Hepatocyte (in vitro differentiated cells): ENCODE measurements at places on chromosomes 13 and 19. TPM values are rescaled to one million over a fixed set of nuclear protein-coding genes. Genes with fewer than 3 reads are reported as not detected.
A peak's percentile ranks its signal among the peaks of the same experiment; 100 is the strongest.

- peak; percentile 98 for DNase-seq
- H3K27me3 ChIP-seq, result no peaks in the 10 kb centered on the region
- peak within 1 kb of the TSS; percentile 99 for H3K27ac ChIP-seq
- H3K4me1 ChIP-seq, result peaks cover 29% of the 10 kb centered on the region
- H3K4me3 ChIP-seq, result peak within 1 kb of the TSS; percentile 82
- no peaks in the 10 kb centered on the region for H3K36me3 ChIP-seq
Observed at GRCh38 chr19:48872182-48872883, at the start of gene PPP1R15A. TSS of gene PPP1R15A (plus strand) at chr19:48872421. CDS start at chr19:48873234, 813 bp downstream.

DNA sequence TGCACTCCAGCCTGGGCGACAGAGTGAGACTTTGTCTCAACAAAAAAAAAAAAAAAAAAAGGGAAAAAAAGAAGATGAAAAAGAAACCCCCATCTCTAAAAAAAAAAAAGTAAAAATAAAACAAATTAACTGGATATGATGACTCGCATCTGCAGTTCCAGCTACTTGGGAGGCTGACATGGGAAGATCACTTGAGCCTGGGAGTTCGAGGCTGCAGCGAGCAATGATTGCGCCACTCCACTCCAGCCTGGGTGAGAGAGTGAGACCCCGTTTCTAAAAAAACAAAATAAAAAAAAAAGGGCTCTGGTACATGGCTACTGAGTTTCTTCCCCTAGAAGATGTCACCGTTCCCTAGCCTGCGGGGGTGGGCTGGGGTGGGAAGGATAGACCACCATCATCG, 2.4 kb upstream of the CATSPERG start:
- H3K4me3 ChIP-seq, result no peak overlapping the region
- no peak for DNase-seq
- H3K4me1 ChIP-seq, result peaks cover 6% of the 10 kb centered on the region
- H3K27ac ChIP-seq, result no peak overlapping the region

Gene LYL1
- 0.36 and 0.47 TPM in 2 replicates for total RNA-seq

Gene HDGFL2
- 34.8 and 50.3 TPM in 2 replicates for total RNA-seq

DNA sequence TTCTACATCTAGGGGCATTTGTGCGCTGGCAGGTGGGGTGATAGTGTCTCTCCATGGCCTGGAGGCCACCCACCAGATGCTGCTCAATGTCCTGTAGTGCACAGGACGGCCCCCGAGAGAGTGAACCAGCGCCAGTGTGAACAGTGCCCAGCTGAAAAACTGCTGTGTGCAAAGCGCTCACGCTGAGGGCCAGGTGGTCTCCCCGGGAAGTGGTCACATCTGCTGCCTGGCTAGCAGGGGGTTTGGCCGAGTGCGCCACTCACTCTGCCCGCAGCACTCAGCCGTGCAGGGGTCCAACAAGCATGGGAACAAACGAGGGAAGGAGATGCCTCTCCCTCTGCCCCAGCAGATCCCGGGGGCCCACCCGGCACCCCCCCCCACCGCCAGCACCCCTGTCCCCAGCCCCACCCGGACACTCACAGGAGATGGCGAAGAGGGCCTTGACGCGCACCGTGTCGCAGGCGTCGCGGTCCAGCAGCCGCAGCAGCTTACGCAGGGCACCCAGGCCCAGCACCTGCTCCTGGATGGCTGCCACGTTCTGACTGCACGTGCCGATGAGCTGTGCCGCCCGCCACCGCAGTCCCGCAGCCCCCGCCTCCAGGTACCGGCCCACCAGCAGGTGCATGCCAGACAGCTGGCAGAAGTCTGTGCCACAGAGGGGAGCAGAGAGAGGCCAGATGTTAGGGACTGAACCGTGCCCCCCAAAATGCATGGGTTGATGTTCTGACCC, 5.8 kb downstream of the HSPBP1 start:
- DNase-seq, result no peak
- peaks cover 4% of the 10 kb centered on the region for H3K4me1 ChIP-seq
- no peak overlapping the region for H3K4me3 ChIP-seq
- no peak overlapping the region for H3K27ac ChIP-seq

Gene BABAM1
- total RNA-seq, result 63.8 and 71.4 TPM in 2 replicates

GRCh38 chr13:105338773-105339172, 1196.7 kb downstream of the EFNB2 start:
- H3K4me1 ChIP-seq, result no peaks in the 10 kb centered on the region
- no peak overlapping the region for H3K27ac ChIP-seq
- DNase-seq, result no peak
- no peaks in the 10 kb centered on the region for H3K27me3 ChIP-seq
- H3K36me3 ChIP-seq, result no peaks in the 10 kb centered on the region
- H3K4me3 ChIP-seq, result no peak overlapping the region

- H3K36me3 ChIP-seq, result no peaks in the 10 kb centered on the region
- H3K4me1 ChIP-seq, result peaks cover 3% of the 10 kb centered on the region
- no peak for DNase-seq
- H3K27ac ChIP-seq, result no peak overlapping the region
Observed at GRCh38 chr13:108033800-108034707, 181.3 kb downstream of the LIG4 start.

Gene ZNF738
- total RNA-seq, result 18.4 and 28.4 TPM in 2 replicates

GRCh38 chr13:48636550-48636949, 17.2 kb upstream of the CYSLTR2 start:
- H3K27ac ChIP-seq, result no peak overlapping the region
- H3K4me3 ChIP-seq, result no peak overlapping the region
- no peak for DNase-seq

DNA sequence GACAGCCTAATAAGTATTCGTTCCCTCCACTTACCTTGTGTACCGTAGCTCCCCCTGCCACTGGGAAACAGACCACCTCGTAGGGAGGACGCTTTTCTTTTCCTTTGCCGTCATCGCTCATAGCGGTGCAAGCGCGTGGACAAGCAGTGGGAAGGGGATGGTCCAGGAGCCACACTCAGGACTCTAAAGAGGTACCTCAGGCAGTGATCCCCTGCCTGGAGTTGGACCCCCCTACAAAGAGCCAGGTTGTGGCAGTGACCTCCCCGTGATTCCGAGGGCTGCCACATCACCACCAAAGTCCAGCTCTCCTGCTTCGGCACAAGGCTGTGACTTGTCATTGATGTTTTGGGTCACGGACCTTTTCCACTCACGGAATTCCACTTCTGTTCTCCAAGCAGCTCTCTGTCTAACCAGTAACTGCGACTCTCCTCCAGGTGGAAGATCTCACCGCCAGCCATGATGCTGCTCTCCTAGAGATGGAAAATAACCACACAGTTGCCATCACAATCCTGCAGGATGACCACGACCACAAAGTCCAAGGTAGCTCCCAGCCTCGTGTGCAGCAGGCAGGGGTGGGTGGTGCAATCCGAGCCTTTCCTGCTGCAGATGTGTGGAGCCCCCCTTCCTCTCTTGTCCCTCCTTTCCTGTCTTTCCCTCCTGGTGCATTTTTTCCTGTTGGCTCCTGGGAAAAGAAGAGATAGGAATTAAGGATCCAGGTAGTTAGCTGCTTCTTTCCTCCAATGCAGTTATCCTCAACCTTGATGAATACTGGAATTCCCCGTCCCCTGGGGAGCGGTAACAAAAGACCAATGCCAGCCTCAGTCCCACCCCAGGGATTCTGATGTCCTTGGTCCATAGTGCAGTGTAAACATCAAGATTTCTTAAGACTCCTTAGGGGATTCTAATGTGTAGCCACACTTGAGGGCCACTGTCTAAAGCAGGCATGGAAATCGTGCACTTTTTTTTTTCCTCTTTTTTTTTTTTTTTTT, 107.7 kb downstream of the SLC7A1 start:
- H3K4me1 ChIP-seq, result no peaks in the 10 kb centered on the region
- no peaks in the 10 kb centered on the region for H3K36me3 ChIP-seq
- no peaks in the 10 kb centered on the region for H3K27me3 ChIP-seq
- no peak for DNase-seq
- no peak overlapping the region for H3K27ac ChIP-seq

Gene MISP3
- total RNA-seq, result 3.7 and 4.9 TPM in 2 replicates

DNA sequence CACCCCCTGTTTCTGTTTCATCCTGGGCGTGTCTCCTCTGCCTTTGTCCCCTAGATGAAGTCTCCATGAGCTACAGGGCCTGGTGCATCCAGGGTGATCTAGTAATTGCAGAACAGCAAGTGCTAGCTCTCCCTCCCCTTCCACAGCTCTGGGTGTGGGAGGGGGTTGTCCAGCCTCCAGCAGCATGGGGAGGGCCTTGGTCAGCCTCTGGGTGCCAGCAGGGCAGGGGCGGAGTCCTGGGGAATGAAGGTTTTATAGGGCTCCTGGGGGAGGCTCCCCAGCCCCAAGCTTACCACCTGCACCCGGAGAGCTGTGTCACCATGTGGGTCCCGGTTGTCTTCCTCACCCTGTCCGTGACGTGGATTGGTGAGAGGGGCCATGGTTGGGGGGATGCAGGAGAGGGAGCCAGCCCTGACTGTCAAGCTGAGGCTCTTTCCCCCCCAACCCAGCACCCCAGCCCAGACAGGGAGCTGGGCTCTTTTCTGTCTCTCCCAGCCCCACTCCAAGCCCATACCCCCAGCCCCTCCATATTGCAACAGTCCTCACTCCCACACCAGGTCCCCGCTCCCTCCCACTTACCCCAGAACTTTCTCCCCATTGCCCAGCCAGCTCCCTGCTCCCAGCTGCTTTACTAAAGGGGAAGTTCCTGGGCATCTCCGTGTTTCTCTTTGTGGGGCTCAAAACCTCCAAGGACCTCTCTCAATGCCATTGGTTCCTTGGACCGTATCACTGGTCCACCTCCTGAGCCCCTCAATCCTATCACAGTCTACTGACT, at the start of gene KLK3:
Gene KLK3, plus strand, starts transcription at position 280 of the 775 bp plus-strand sequence. Its CDS starts 41 bp downstream, at position 321.
- no peak within 1 kb of the TSS for H3K27ac ChIP-seq
- H3K36me3 ChIP-seq, result no peaks in the 10 kb centered on the region
- no peaks in the 10 kb centered on the region for H3K4me1 ChIP-seq
- H3K4me3 ChIP-seq, result no peak within 1 kb of the TSS
- no peak for DNase-seq

DNA sequence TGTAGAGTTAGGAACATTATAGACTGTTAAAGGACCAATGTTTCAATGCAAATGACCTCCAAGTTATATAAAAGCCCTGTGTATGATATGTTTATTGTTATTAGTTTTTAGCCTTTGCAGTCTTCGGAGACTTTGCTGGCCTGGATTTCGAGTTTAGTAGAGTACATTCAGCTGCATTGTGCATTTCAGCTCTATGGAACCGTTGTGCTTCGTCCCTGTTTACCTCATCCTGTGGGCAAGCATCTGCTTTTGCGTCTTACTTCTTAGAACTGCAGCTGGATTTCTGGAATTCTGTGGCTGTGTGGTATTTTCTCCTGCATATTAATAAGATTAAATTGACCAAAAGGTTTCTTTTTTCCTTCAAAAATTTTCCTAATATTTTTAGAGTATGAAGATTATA, 138.6 kb downstream of the KCNRG start:
- H3K27ac ChIP-seq, result peak overlapping the region; percentile 8
- H3K36me3 ChIP-seq, result no peaks in the 10 kb centered on the region
- H3K4me3 ChIP-seq, result no peak overlapping the region
- no peak for DNase-seq
- H3K27me3 ChIP-seq, result no peaks in the 10 kb centered on the region

- H3K4me3 ChIP-seq, result no peak overlapping the region
- no peaks in the 10 kb centered on the region for H3K27me3 ChIP-seq
- DNase-seq, result no peak
- H3K36me3 ChIP-seq, result no peaks in the 10 kb centered on the region
Observed at GRCh38 chr13:30789166-30789862, 54.0 kb downstream of the ALOX5AP start.

DNA sequence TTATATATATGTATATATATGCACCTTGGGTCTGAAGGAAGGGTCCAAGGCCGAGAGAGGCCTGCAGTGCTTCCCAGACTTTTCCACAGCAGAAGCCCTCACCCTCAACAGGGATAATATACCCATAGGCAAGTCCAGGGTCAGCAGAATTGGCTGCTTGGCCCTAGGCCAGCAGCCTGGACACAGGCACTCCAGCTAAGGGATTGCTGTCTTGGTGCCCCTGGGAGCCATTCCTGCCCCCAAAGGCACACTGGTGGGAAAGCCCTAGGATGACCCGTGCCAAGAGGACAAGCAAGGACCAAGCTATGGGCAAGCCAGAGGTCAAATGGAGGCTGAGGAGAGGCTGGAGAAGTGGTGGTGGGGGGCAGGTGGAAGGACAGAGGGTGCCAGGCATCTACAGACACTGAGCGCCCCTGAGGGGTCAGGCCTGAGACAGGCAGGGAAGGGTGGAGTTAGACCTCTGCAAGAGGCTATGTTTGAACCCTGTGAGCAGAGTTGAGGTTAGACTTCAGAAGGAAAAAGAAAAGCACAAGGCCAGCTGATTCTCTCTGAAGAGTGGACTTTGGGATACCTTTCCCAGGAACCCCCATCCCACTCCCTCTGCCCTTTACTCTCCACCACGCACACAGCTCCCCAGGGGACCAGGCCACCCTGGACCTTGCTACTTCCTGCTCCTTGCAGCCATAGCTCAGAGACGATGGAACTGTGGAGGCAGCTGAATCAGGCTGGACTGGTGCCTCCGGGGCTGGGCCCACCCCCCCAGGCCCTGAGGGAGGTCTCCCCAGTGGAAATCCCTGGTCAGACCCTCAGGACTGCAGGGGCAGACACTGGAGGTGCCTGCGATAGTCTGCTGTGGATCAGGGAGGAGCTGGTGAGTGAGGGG, at the start of gene ERICH4:
Gene ERICH4, plus strand, starts transcription at position 684 of the 883 bp plus-strand sequence. Its CDS starts 14 bp downstream, at position 698.
- H3K27ac ChIP-seq, result peak within 1 kb of the TSS; percentile 51
- H3K4me3 ChIP-seq, result no peak within 1 kb of the TSS
- no peaks in the 10 kb centered on the region for H3K4me1 ChIP-seq
- no peak for DNase-seq
- peaks cover 1% of the 10 kb centered on the region for H3K27me3 ChIP-seq

Gene DYRK1B
- 10.5 and 12.2 TPM in 2 replicates for total RNA-seq

- peak overlapping the region; percentile 86 for H3K27ac ChIP-seq
- no peaks in the 10 kb centered on the region for H3K36me3 ChIP-seq
- H3K4me3 ChIP-seq, result no peak overlapping the region
- peaks cover 19% of the 10 kb centered on the region for H3K4me1 ChIP-seq
Observed at GRCh38 chr19:16316506-16316882, 8.1 kb upstream of the KLF2 start.

Gene RPS19
- 740 and 840 TPM in 2 replicates for total RNA-seq

GRCh38 chr19:39347332-39348164, 5.3 kb downstream of the SAMD4B start:
- H3K4me1 ChIP-seq, result peaks cover 7% of the 10 kb centered on the region
- no peak overlapping the region for H3K27ac ChIP-seq
- no peak overlapping the region for H3K4me3 ChIP-seq
- H3K27me3 ChIP-seq, result no peaks in the 10 kb centered on the region
- no peaks in the 10 kb centered on the region for H3K36me3 ChIP-seq

Gene REEP6
- 80.8 and 88.9 TPM in 2 replicates for total RNA-seq

Gene ERICH6B
- total RNA-seq, result not detected in 2 replicates

GRCh38 chr13:47545201-47546024, 455.7 kb downstream of the SUCLA2 start:
- no peaks in the 10 kb centered on the region for H3K36me3 ChIP-seq
- peaks cover 6% of the 10 kb centered on the region for H3K4me1 ChIP-seq
- no peak overlapping the region for H3K4me3 ChIP-seq

DNA sequence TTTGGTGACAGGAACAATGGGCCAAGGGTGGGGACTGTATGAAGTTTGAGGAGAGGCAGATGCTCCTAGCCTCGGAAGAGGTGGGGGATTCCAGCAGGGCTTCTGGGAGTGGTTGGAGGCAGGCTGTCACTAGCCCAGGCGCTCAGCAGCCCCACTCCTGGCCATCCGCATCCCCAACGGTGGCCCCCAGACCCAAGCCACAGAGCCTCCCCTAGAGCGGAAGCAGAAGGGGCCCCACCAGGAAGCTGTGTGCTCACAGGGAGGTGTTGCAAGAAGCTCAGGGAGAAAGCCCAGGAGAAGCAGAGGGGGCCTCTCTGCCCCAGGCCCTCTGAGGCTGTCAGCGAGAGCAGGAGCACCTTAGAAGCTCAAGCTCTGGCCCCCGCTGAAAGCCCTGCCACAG, 8.3 kb downstream of the PRAM1 start:
- no peaks in the 10 kb centered on the region for H3K36me3 ChIP-seq
- DNase-seq, result no peak
- no peak overlapping the region for H3K27ac ChIP-seq
- H3K27me3 ChIP-seq, result no peaks in the 10 kb centered on the region
